Choroid plexus epithelial cell (primary cell): ENCODE measurements at places on chromosomes 2 and 18.

- no peak for DNase-seq
These were observed 17.2 kb downstream of the MAL start for GRCh38 chr2:95042472-95043271.

DNA sequence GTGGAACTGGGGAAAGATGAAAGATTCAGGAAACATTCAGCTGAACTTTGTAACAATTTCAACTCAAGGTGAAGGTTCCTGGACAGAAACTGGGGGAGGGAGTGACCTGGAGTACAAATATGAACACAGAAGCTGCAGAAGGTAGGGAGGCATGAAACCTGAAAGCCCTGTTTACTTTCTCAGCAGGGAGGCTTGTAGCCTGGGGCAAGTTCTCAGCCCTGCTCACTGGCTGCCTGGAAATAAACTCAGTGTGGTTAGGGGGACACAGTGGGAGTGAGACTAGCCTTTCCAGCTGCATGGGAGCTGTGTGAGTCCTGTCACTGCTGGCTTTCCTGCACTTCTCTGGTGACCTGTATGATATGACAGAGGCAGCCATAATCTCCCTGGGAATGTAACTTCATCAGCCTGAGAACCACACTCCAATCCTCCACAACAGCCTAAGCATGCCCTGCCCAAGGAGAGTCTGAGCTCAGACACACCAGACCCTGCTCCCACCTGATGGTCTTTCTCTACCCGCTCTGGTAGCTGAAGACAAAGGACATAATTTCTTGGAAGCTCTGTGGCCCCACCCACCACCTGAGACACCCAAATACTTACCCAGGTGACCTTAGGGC, 77.0 kb downstream of the ZSWIM2 start:
- peak; percentile 80 for DNase-seq

DNA sequence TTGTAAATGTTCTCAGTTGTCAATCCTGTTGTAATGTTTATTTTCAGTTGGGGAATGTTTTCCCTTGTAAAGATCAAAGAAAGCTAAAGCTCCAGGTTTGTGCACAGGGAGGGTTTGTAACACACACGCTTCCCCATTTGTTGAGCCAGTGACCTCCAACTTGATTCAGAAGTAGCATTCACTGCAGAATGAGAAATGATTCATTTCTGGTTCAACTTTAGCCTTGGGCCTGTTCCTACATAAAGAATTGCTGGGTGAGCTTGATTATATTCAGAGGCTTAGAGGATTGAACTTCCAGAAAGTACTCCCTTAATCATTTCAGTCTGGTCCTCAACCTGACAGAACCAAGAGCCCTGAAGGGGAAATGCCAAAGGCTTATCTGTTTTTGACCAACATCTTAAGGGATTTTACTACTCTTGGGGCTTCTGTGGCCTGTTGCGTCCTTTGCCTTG, 70.6 kb upstream of the CAVIN2 start:
- DNase-seq = no peak

GRCh38 chr2:102131564-102131963, 11.0 kb upstream of the IL1R1 start:
- no peak for DNase-seq

- peak; percentile 93 for DNase-seq
These were observed 208.0 kb downstream of the ZFP36L2 start for GRCh38 chr2:43018179-43019024.

- DNase-seq = no peak
These were observed 79.2 kb upstream of the RPRM start for GRCh38 chr2:153557714-153558113.

- peak; percentile 73 for DNase-seq
These were observed 44.6 kb downstream of the HAUS1 start for GRCh38 chr18:46148810-46149209.

GRCh38 chr18:24128700-24129099, 10.2 kb upstream of the CABYR start:
- peak; percentile 33 for DNase-seq

DNA sequence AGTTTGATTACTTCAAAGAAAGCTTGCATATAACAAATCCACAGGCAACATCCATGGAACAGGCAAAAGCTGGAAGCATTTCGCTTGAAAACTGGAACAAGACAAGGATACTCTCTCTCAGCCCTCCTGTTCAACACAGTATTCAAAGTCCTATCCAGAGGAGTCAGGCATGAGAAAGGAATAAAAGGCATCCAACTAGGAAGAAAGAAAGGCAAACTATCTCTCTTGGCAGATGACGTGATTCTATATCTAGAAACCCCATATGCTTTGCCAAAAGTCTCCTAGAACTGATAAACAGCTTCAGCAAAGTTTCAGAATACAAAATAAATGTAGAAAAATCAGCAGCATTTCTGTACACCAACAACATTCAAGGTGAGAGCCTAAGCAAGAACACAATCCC, 34.1 kb upstream of the MC4R start:
- DNase-seq = no peak

DNA sequence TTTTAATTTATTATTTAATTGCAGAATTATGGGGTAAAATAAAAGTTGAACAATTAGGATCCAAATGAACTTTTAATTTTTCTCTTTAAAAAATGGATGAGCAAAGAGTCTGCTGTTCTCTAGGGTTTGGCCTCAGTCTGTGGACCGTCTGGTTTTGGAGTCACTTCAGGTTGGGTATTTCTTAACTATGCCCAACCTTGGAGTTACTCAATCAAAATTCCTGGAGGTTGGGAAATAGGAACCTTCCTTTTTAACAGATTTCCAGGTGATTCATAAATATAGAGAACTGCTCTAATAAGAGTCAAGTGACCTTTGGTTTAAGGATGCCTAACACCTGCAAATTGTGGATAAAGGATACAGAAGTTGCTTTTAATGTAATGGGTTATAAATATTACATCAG, 241.5 kb upstream of the GCFC2 start:
- no peak for DNase-seq

DNA sequence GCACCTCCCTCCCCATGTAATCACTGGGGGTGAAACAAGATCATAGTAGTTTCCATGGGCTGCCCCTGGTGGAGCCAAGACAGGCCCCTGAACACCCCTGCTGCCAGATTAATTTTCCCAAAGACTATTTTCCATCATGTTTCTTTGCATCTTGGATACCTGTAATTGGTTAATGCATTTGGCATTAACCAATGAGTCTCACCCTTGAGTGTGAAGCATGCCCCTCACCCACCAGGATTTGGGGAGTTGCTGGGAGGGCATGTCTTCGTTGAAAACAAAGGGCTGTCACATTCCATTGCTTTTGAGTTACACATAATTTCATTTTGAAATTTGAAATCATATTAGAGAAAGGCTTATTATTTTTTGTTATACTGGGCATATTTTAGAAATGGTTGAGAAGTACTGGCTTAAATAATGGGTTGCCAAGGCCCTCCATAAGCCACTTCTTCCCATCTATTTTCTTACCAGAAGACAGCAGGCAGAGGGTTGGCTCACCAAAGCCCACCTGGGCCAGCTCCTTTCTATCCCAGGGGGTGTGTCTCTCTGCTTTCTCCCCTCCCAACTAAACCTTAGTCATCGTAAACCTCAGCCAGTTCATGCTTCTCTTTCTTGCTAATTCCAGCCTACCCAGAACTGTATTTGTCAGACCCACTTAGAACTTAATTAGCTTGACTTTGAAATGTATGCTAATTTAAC, 51.8 kb downstream of the ATIC start:
- peak; percentile 58 for DNase-seq

GRCh38 chr2:240229005-240229404, 88.5 kb upstream of the OTOS start:
- no peak for DNase-seq

- no peak for DNase-seq
These were observed 9.8 kb downstream of the PTPRN start for GRCh38 chr2:219299372-219299760.

DNA sequence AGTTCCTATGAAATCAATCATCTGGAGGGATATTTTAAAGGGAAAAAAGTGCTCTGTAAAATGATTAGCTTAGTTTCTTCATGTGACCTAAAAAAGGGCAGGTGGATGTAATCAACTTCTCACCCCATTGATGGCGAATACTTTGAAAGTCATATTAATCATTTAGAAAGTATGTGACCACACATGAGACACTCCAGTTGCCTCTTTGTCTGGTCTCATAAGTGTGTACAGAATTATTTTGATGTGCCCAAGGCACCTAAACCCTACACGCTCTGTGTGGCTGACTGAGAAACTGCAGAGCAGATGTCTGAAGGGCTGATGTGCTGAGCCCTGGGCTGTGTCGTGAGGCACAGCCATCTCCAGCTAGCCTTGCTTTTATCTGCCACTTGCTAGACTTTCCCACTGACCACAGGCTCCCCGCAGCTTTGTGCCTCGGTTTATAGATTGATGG, 26.9 kb downstream of the SGPP2 start:
- no peak for DNase-seq

GRCh38 chr2:128439791-128440665, 121.4 kb upstream of the HS6ST1 start:
- DNase-seq = no peak

DNA sequence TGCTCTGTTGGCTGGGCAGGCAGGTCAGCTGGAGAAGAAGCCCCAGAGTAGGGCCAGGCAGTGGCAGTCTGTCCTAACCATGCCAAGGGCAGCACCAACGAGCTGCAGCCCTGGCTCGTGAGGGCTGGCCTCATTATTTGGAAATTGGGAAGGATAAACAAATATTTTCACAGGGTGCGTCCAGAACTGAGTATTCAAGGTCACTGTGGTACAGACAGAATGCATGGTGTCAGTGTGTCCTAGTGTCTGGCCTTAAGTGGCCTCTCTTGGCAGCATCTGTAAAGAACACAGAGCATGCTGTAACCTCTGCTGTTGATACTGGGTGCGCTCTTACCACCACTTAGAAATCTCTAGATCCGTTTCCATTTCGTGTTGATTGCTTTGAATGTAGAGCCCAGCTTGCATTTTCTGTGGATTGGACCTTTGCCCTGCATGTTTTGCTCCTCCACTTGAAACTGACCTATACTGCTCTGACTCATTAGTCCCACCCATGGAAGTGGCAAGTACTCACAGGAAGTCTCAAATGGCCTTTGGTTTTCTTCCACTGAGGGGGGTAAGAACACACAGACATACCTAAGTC, 88.2 kb downstream of the GREB1L start:
- peak; percentile 80 for DNase-seq

GRCh38 chr18:76952747-76953146, 130.4 kb downstream of the ZNF236 start:
- no peak for DNase-seq

GRCh38 chr2:232896111-232896510, 26.0 kb downstream of the SNORC start:
- no peak for DNase-seq

DNA sequence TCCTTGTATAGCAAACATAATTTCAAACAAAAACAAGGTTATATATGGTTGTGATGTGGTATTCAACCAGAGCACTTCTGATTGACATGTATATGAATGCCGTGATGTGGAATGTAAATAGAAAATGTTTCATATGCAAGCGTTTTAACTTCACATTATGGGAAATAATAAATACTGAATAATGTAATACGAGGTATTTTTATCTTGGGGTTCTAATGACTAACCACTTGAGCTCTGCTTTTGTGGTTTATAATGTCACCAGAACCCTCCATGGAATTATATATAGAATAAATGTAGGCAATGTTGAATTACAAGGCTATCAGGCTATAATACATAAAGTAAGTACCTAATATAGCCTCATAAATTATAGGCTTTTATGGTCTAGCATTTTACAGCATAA, 72.4 kb downstream of the ZNF521 start:
- DNase-seq = no peak

DNA sequence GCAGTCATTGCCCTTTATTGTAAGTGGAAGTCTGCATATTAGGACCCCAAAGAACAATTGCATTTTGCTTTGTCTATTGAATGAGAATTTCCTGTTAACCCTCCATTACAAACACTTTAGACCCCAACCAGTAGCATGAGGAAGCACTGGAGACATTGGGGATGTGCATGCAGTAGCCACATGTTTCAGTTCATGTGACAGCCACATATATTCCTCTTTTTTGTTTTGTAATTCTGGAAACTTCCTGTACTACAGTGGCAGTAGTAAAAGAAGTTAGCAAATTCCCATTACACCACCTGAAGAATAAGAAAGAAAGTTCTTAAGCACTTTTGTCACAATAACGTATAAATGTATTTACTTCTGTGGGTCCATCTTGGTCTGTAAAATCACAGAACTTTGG, 281.1 kb upstream of the SLC14A2 start:
- DNase-seq = no peak

GRCh38 chr2:30293303-30293921, 62.1 kb downstream of the LBH start:
- peak; percentile 17 for DNase-seq

GRCh38 chr2:7966032-7966431, 715.8 kb upstream of the ID2 start:
- DNase-seq = no peak

DNA sequence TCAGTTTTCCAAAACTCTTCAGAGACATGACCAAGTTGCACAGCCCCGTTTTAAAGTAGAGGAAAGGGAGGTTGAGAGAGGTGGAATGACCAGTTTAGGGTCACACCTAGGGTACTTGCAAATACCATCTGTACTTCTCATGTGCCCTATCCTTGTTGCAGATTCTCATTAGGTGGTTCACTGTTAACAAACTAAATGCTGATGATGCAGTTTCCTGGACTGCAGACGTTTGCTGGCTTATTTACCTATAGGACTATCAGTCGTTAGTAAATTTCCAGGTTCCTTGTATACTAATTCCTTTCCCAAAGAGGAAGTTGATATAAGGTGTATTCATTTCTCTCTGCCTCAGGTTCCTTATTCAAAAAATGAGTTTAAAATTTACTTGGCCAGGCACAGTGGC, 1.4 kb downstream of the FARP2 start:
- no peak for DNase-seq

DNA sequence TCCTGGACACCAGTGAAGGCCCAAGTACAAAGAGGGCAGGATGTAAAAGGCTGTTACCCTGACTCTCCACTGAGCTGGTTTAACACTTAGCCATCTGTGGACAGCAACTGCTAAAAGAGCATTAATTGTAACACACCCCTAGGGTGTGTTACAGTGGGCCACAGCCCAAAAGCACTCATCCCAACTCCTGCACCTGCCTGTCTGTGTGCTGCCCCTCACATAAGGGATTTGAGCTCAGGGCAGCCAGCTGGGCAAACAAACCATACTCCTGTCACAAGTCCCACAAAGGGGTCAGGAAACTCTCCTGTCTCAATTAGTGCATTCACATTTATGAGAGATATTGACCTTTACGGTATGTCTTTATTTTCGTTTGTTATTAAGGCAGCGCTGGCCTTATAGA, 833.1 kb upstream of the NXPH2 start:
- DNase-seq = no peak

GRCh38 chr18:3294435-3295080, 32.6 kb downstream of the MYL12B start:
- DNase-seq = peak; percentile 80

- no peak for DNase-seq
These were observed 33.7 kb upstream of the LBH start for GRCh38 chr2:30197570-30198192.

GRCh38 chr2:180644709-180645108, 335.7 kb upstream of the UBE2E3 start:
- DNase-seq = peak; percentile 85

- DNase-seq = peak; percentile 35
These were observed 19.6 kb downstream of the MSH2 start for GRCh38 chr2:47422560-47422959.

- no peak for DNase-seq
These were observed 28.7 kb upstream of the COL5A2 start for GRCh38 chr2:189208254-189208653.

- DNase-seq = no peak
These were observed 309.7 kb upstream of the LRRTM4 start for GRCh38 chr2:77831898-77832297.
